ENCODE measurements at places on chromosomes 2 and 18.

DNA sequence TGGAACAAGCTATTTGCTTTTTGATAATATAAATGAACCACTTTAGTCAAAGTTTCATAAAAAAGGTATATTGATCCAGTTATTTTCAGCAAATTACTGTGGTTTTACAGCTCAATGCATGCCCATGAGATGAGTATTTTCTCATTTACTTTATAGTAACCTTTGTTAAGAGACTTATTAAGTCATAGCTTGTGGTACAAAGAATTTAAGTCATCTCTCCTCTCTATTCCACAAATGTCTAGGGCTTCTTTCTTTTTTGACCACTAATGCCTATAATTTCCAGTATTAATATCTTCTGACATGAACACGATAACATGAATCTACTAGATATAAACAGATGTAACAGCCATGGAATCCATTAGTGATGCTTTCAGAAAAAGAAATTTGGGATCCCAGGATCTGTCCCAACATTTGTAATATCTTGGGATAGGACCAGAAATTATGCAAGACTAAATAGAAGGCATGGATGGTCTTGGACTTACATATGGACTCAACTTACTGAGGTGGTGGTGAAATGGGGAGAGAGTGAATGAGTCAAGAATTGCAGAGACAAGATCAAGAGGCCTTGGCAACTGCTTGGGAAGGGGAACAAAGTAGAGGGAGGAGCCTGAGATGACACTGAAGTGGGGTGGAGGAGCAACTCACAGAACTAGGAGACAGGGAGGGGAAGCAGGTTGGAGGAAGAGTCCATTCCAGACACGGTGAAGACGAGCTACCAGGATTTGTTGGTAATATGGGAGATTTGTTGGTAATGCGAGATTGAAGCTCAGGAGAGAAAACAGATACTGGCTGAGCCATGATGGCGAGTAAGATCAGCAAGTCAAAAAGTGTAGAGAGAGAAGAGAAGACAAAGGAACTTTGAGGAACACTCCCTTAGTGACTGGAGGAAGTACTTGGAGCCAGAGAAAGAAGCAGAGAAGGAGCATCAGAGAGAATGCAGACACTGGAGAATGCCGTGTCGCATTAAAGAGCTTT is 42.4 kb upstream of the KDM3A start:
- no peak for DNase-seq

DNA sequence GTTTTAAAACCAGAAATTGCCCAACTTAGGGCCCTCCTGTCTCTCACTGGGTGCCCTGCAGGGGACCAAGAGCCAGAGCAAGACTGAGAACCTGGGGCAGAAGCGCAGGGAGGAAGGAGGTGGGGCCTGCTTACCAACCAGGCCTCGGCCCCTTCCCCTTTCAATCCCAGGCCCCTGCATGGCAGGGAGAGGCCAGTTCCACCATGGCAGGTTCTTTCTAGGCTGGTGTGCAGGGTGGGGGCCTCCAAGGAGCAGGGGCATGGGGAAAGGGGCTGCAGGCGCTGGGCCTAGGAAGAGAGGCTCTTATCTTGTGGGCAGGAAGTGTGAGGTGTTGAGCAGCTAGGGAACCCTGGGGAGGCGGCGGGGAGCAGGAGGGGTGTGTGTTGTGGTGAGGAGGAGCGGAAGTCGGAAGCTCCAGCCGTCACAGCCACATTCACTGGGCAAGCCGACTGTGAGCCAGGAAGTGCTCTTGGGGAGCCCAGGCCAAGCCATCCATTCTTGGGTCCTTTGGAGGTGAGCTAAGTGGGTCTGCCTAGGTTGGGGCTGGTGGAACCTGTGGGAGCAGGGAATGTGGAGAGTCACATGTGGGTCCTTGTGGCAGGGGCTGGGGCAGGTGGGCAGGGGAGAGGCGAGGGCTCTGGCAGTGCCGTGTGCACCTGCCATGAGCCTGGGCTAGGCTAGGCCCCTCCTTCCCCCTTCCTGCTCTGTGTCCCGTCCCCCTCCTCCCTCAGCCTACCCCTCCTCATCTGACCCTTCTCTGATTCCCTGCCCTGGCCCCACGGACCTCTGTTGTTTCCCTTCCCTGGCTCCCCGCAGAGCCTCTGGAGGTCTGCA is at the start of gene PSD4:
Gene PSD4, plus strand, starts transcription at position 430 of the 834 bp plus-strand sequence. CDS start 8,486 bp downstream, outside the sequence.
- peak; percentile 89 for DNase-seq

- no peak for DNase-seq
These were observed 689 bp downstream of the OST4 start for GRCh38 chr2:27070653-27071276.

DNA sequence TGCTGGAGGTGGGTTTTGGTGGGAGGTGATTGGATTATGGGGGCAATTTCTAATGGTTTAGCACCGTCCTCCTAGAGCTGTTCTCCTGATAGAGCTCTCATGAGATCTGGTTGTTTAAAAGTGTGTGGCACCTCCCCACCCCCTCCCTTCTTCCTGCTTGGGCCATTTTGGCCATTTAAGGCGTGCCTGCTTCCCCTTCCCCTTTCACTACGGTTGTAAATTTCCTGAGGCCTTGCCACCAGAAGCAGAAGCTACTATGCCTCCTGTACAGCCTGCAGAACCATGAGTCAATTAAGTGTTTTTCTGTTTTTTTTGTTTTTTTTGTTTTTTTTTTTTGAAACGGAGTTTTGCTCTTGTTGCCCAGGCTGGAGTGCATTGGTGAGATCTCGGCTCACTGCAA is 335.7 kb upstream of the HS6ST1 start:
- no peak for DNase-seq

DNA sequence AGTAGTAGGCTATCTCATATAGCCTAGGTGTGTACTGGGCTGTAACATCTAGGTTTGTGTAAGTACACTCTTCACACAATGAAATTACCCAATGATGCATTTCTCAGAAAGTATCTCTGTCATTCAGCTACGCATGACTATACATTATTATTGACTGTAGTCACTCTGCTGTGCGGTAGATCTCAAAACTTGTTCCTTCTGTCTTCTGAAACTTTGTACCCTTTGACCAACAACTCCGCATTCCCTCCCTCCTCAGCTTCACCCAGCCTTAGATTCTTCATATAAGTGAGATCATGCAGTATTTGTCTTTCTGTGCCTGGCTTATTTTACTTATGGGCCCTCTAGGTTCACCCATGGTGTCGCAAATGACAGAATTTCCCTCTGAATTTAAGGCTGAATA is 49.0 kb downstream of the TAF1B start:
- no peak for DNase-seq

DNA sequence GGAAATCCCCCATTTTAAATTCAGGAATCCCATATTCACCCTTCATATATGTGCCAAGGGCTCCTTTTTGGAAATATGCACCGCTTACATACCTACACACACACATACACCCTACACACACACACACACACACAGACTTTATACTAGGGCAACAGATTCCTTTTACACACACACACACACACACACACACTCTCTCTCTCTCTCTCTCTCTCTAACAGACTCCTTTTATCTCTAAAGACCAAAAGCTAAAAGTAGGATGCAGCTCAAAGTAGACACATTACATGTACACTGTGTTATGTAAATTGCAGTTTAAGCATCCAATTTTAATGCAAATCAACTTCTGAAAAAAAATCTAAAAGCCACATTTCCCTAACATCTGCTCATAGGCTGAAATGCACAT is 130.9 kb upstream of the CAPN13 start:
- no peak for DNase-seq

DNA sequence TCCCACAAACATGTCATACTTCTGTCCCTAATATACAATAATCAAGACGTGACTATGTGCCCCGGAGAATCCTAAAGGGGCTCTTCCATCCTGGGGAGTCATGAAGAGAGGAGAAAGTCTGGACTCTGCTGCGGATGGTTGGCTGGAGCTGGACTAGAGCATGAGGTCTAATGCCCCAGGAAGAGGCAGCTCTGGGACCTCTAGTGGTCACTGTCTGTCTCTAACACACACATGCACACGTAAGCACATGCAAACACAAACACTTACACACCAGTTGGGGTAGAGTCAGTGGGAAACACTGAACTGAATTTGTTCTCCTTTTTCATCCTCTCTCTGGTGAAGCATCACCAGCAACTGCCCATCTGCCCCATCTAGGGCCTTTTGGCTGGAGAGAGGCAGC is 271.6 kb downstream of the TDRD15 start:
- DNase-seq: no peak

DNA sequence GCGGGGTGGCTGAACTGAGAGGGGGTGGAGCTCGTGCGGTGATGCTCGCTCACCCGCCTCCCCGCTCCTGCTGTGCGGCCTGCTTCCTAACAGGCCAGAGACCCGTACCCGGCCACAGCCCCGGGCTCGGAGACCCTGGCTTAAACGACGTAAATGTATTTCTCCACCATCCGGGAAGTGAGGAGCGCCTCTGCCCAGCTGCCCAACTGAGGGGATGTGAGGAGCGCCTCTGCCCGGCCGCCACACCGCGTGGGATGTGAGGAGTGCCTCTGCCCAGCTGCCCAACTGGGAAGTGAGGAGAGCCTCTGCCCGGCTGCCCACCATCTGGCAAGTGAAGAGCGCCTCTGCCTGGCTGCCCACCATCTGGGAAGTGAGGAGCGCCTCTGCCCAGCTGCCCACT is 110.6 kb downstream of the HS6ST1 start:
- no peak for DNase-seq

DNA sequence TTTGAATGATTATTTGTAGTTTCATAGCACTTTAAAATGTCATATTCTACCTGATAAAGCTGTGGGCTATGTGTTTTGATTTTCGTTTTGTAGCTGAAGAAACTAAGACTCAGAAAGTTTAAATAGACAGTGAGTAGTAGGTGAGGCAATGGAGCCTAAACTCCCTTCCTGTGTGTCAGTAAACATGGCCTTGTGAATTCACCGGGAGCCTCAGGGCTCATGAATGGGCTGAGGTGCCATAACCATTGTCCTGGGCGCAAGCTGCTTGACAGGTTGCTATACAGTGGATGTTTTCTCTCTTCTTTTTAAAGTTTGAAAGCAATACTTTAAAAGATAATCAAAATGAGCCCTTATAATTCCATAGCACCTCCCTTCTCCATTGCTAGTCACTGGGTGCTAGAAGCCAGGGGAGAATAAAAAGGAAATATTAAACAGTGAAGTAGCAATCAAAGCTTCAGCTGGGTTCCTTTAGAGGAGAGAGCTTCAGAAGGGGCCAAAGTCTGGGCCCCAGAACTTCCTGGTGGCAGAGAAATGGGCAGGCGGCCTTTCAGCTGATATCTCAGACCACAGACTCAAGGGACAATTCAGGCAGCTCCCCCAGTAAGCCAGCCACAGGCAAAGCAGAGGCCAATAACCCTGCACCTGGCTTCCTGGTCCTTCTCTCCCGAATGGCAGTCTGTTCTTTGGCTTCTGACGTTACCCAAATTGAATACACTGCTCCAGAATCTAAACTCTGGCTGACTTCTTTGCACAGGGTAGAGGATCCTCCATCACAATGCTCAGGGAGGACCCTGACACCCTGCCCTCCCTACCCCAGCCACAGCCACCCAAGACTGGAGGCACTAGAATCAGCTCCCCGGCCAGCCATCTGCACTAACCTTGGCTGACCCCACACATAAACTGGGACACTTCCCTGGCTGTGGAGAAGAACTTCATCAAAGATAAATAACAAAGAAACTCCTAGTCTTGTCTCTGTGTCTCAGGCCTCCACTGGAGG is 51.8 kb upstream of the NPAS2 start:
- no peak for DNase-seq

DNA sequence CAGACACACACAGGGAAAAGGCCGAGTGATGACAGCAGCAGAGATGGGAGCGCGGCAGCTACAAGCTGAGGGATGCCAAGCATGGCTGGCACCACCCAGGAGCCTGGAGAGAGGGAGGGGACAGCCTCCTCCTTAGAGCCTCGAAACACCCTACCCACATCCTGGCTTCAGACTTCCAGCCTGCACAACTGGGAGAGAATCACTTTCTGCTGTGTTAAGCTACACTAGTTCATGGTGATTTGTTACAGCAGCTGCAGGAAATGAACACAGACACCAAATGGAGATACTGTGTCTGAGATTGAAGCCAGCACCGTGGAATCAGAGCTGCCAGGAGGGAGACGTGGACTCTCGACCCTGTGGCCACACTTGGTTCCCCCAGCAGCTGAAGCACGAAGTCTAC is 27.5 kb upstream of the FOSL2 start:
- DNase-seq: no peak

DNA sequence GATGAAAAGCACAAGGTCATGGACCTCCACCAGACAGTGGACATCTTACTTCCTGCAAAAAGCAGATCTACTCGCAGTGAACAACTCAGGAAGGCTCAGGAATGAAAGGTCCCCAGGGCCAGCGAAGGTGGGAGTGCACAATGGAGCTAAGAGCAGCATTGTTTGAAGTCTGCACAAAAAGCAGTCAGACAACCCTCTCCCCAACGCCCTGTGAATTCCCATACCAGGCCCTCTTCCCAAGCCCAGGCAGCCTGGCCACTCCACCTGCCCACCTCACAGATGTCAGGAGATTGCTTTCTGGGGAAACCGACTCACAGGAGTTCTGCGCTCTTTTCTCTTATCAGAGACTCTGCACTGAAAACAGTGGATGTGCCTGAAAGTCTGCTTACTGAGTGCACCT is 34.8 kb downstream of the ST8SIA5 start:
- peak; percentile 10 for DNase-seq

- DNase-seq: no peak
These were observed 83.1 kb upstream of the SP3 start for GRCh38 chr2:174048243-174048642.

DNA sequence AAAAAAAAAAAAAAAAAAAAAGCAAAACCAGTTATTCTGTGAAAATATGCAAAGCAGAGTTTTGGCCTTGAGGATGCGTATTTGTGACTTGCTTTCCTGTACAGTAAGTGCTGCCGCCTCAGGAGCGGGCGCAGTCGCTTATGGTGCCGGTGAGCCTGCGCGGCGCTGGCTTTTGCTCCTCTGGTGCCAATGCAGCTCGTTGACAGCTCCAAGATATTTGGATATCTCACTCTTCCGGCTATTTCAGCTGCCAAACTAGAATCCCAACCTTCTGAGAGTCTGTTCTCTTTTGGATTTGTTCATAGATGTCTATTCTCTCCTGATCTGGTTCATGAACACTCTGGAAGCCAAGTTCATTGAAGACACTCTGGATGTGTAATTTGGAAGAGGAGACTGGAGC is 184.1 kb downstream of the AGAP1 start:
- no peak for DNase-seq

- no peak for DNase-seq
These were observed 149.7 kb downstream of the GULP1 start for GRCh38 chr2:188441288-188441947.

DNA sequence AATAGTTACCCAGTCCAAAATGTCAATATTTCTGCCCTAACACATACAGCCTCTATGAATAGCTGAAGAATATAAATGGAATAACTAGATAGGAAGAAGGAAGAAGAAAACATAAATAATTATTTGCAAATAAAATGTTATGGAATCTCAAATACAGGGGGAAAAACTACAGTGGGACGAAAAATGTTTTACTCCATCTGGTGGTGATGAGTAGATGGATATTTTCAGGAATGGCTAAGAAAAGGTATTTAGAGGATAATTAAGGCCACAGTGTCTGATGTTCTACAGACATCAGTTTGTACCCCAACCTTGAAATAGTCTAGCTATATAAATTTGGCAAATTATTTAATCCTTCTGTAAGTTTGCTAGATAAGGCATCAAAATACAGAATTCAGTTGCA is 178.1 kb upstream of the FSHR start:
- DNase-seq: no peak

- no peak for DNase-seq
These were observed 5.8 kb upstream of the MTA3 start for GRCh38 chr2:42562474-42563144.

GRCh38 chr2:135245071-135245470 is 193.0 kb downstream of the RAB3GAP1 start:
- DNase-seq: no peak

- no peak for DNase-seq
These were observed 121.6 kb upstream of the HNRNPA3 start for GRCh38 chr2:177090967-177091366.

- no peak for DNase-seq
These were observed 8.7 kb downstream of the GLS start for GRCh38 chr2:190889175-190889943.

Measured in activated CD8-positive, alpha-beta memory T cell treated with anti-CD3 and anti-CD28 coated beads, Interleukin-2, amount 50 U/mL, for 48 hours (primary cell).